Forelimb muscle (tissue), 1 donor: ENCODE measurements at places on chromosomes 6 and 20. TPM values are rescaled to one million over a fixed set of nuclear protein-coding genes. Genes with fewer than 3 reads are reported as not detected.

The DZANK1 gene
- 1.8 TPM for polyA plus RNA-seq

The ELOVL4 gene
- polyA plus RNA-seq, result 2.3 TPM

The THEMIS gene
- not detected for polyA plus RNA-seq

The MUC22 gene
- polyA plus RNA-seq, result not detected

The IER3 gene
- polyA plus RNA-seq, result 17.3 TPM

- no peak for DNase-seq
These were observed 2.5 kb downstream of the GMNN start for GRCh38 chr6:24777227-24777626.

DNA sequence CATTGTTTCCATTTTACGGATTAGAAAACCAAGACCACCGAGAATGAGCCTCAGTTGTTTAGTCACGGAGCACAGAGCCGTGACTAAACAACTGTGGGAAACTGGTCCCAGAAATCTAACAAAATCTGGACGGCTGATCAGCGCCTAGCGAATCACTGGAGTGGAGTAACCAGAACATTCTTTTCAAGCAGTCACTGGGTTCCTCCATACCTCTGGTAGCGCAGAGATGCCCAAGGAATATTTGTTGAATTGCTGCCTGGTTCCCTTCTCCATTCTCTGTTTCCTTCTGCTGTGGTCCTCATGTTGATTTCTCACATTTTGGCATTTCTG, 62.0 kb downstream of the GPX5 start:
- no peak for DNase-seq

GRCh38 chr20:23120261-23120660, 34.1 kb upstream of the CD93 start:
- no peak for DNase-seq

DNA sequence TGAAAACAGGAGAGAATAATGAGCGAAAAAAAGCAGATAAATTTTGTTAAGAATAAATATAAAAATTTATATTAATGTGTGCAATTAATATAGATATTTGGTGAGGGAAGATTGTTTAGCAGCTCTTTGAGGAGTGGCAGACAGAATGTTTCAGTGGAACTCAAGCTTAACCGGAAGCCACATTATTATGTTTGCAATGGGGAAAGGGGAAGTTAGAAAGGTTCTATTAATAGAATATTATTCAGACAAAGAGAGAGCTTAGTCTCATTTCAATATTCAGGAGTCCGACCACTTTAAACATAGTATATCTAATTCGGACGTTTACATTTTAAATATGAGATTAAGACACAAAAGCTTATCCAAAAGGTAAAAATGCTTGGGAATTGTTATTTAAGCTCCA, 81.6 kb upstream of the KHDRBS2 start:
- no peak for DNase-seq

- no peak for DNase-seq
These were observed 9.3 kb upstream of the ID1 start for GRCh38 chr20:31595654-31596411.

- no peak for DNase-seq
These were observed 114.7 kb downstream of the SASH1 start for GRCh38 chr6:148457137-148457842.
